ENCODE measurements at places on chromosomes 2 and 18.

DNA sequence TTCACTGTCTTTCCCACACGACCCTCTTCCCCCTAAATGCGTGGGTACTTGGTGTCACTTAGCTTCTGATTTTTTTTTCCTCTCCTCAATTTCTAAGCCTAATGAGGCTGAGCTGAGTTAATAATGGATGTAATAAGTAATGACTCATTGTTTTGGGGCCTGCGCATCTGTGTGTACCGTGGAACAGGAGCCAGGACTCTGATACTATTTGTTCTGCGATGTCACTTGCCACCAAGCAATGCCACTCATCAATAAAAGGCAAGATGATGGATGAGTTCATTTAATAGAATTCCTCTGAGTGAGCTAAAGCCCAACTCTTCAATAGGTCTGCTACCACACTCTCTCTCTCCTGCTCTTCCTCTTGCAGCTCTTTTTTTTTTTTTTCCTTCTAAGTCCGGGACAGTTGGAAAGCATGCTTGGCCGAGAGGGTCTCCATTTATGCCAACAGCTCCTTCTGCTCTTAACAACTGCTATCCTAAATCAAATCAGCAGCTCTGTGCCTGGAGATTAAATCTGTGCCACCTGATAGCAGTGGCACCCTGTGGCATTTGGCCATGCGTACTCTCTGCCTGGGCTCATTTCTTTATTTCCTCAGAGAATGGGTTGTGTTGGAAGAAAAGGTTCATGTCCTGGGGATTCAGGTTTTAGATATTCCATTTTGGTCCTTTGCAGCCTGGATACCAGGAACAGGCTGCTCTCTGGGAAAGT lies 1284.2 kb upstream of the PIK3C3 start:
- no peak for DNase-seq

DNA sequence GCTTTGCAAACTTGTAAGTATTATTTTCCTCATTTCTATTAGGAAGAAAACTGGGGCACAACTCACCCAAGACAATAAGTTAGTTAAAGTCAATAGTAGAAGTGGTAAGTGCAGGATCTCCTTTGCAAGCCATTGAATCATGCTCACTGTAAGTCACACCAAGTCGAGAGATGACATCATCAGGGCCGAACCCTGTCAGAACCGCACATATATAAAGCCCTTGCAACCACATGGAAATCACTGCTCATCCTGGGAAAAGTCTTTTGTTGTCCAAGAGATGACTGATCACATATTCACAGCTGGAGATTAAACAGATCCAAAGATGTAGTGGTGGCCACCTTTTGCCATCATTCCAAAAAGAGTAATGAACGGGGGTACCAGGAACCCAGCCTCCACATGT lies 484.8 kb upstream of the ID2 start:
- no peak for DNase-seq

DNA sequence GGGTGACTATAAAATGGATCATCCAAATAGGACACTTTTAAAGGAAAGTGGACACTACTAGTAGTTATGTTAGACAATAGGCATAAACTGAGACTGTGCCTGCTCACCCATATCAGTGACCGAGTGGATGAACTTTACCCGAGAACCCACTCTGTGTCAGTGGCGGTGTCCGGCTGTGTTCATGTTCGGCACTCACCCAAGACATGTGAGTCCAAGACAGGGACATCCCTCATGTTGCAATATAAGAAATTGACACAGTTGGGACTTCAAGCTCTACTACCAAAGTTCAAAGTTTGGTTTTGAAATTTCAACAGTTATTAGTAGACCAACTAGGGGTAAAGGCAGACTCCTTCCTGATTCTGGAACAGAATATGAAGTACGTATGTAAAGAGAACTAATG lies 326.3 kb upstream of the TNP1 start:
- DNase-seq, result no peak

DNA sequence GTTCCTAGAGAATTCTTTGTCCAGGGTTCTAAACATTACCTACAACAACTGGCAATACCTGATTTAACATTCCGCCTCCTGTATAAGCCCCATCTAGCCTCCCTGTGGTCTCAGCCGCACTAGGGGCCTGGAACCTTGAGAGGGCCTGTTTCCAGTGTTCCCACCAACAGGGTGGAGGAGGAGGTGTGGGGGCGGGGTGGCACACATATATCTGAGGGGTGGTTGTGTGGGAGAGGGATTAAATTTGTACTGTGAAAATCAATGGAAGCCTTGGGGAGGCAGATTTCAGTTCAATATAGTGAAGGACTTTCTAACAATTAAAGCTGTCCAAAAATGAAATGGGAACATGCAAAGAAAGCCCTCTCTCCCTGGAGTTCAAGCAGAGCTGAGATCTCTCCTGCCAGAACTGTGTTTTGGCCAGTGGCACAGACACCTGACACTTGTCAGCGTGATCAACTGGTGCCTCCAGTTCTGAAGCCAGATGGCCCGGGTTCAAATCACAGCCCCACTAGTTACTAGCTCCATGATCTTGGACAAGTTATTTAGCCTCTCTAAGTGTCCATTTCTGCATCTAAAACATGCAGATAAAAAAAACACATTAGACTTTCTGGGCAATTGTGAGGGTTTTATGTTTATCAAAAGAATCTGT lies 17.0 kb upstream of the FZD7 start:
- no peak for DNase-seq

DNA sequence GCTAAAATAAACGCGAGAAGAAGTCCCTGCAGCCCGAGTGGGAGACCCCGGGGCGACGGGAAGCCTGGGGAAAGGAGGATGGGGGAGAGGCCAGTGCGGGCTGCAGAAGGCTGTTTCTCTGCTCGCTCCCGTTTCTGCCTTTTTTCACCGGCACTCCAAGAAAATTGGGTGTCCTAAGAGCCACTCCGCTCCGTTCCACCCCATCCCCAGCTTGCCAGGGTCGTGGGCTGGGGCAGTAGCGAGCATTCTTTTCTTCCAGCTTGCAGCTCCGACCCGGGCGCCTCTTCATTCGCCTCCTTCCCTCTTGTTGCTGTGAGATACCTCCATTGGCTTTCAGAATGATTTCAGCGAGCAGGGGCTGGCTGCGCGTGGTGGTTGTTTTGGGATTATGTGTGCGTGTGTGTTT lies 1.1 kb downstream of the HOXD3 start:
- no peak for DNase-seq

DNA sequence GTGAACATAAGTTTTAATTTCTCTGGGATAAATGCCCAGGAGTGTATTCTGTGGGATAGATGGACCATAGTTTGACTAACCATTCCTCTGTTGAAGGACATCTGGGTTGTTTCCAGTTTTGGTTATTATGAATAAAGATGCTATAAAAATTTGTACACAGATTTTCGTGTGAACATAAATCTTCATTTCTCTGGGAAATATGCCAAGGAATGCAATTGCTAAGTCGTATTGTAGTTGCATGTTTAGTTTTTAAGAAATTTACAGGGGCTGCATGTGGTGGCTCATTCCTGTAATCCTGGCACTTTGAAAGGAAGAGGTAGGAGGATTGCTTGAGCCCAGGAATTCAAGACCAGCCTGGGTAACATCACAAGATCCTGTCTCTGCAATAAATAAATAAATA lies 6.9 kb upstream of the SLC11A1 start:
- no peak for DNase-seq

GRCh38 chr2:50953021-50953420 lies 78.9 kb downstream of the NRXN1 start:
- DNase-seq, result no peak

GRCh38 chr2:24658531-24659202 lies 134.5 kb downstream of the PTRHD1 start:
- DNase-seq, result no peak

GRCh38 chr2:86243272-86243671 lies 44.0 kb downstream of the MRPL35 start:
- no peak for DNase-seq

DNA sequence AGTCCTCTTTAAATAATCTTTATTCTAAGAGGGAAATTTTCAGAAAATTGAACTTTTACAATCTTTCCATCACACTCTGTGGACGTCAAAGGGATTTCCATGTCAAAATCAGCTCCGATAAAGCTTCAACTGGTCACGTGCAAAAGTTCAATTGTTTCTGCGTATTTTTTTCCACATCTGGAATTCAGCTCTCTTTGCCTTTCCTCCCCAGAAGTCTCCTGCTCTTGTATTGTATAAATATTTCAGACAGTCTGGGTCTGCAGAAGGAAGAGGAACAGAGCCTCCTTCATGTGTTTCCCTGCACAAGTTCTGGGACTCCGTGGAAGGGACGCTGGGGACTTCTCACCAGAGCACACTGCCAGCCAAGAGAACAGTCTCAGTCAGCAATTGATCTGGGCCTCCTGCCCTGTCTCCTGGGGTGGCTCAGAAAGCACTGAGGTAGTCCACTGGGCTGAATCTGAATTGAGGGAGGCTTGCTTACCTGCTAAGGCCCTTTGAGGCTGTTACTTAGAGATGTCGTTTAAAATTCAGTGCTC lies 251.5 kb downstream of the TFCP2L1 start:
- no peak for DNase-seq
